ENCODE measurements at places on chromosomes 6 and 20.
A peak's percentile ranks its signal among the peaks of the same experiment; 100 is the strongest.

- DNase-seq = no peak
Measured at GRCh38 chr6:46888031-46888430, 33.7 kb downstream of the ADGRF5 start.

- DNase-seq = no peak
Measured at GRCh38 chr20:62377615-62378178, 9.2 kb upstream of the RPS21 start.

DNA sequence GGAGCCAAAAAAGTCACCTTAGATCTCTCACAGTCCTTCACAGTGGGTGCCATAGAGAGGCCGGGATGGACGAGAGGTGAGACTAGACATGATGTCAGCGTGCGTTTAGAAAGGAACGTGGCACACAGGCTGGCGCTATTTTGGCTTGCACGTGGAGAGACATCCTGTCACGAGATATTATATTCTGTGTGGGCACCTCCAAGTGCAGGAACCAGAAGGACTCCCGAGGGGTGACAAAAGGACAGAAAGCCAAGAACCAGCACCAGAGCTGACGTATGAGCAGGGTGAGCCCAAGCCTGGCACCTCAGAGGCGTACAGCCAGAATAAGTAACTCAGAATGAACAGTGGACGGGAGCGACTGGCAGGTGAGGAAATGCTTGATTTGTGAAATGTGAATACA, 49.9 kb upstream of the QKI start:
- DNase-seq = no peak

GRCh38 chr6:17987447-17987696, at the start of gene KIF13A:
Gene KIF13A, minus strand, starts transcription at chr6:17987635. Its CDS starts 172 bp downstream, at chr6:17987463.
- DNase-seq = no peak

- DNase-seq = no peak
Measured at GRCh38 chr6:52144196-52145076, 41.7 kb upstream of the IL17A start.

- DNase-seq = peak; percentile 92
Measured at GRCh38 chr20:407953-408842, at the start of gene RBCK1. Gene RBCK1, plus strand, starts transcription at chr20:408299. Its CDS starts 459 bp downstream, at chr20:408758.

DNA sequence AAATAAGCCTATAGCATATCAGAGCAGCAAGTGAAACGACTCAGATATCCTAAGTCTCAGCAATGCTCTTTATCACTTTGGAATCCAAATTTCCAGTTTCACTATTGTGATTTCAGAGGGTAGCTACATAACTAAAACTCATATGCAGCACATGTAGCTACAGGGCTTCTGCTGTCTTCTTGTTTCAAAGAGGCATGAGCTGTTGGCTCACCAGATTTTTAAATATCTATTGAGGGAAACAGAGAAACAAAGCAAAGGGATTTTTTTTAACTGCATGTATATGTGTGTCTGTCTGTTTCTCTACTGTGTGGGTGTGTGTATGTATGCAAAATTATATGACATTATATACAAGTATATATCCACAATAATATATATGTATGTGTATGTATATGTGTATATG, 258.4 kb downstream of the HDGFL1 start:
- DNase-seq = no peak

GRCh38 chr20:17172836-17173516, 53.9 kb upstream of the PCSK2 start:
- no peak for DNase-seq

All from naive B cell (primary cell).